ENCODE measurements at places on chromosomes 12 and 14.

- DNase-seq = no peak
Observed at GRCh38 chr14:99266181-99267178, 5.5 kb downstream of the BCL11B start.

DNA sequence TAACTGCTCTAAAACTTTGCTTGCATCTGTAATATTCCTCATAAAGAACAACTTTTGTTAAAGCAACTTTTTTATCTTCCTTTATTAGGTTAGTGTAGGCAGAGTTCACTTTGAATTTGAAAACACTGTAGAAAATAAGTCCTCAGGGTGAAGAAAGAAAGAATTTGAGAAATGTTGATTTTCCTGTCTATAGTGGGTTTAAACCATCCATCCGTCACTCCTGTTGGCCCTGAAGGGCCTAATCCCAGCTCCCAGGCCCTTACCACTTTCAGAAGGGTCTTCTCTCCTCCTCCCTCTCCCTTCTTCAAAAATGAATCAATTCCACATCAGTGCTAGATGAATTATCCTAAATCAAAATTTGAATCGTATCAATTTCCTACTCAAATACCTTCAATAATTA lies 4.9 kb upstream of the SLC2A3 start:
- DNase-seq = no peak

DNA sequence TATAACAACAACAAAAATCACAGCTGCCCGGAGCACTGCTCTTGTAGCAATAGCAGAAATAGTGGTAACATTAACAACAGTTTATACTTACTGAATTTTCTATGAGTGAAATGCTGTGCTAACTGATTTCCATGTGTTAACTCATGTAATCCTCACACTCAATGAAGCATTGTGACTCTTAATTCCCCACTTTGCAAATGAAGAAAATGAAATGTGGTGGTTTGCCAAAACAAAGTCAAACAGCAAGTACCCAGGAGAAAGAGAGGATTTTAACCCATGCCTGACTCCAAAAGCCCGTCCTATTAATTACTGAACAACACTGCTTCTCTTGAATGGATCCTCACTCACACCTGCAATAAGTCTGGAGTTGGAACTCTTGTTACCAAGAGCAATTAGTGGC lies 123.5 kb downstream of the MED13L start:
- no peak for DNase-seq

DNA sequence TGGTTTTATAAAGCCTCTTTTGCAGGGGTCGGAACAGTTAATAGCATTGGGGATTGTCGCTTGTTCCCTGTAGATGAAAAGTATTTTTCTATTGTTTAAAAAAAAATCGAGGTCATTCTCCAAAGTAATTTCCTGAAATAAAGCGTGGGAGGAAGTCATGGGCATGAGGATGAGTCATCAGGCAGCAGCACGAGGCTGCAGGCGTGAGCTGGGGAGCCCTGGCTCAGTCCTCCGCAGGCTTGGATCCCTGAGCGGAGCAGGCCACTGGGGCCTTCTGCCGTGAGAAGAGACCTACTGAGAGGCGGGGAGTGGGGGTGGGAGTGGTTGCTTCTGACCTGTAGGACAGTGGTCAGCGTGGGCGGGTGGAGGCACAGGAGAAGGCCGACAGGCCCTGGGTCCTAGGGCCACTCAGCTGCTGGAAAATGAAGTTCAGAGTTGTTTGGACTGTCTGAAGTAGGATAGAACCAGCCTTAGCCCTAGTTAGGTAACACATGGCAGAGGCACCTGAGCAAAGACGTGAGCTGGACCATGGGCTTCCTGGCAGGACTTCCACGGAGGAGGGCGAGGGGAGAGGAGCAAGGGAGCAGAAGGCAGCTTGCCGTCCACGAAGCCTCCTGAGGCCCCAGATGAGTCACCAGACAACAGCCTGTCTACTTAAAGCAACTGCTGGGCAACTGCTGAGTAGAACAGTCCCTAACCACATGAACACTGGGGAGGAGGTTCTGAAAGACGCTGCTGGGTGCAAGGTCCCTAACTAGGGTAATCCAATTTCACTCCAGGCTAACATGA lies 21.1 kb upstream of the LGALS3 start:
- no peak for DNase-seq

GRCh38 chr14:99352688-99353280 lies 80.8 kb upstream of the BCL11B start:
- DNase-seq = no peak

- no peak for DNase-seq
Observed at GRCh38 chr14:46964378-46964777, 312.8 kb upstream of the RPL10L start.

GRCh38 chr14:80942191-80942600 lies 658 bp upstream of the CEP128 start:
- DNase-seq = no peak
